HTR-8/SVneo (cell line): ENCODE measurements at places on chromosomes 12 and 14.

GRCh38 chr12:6540181-6540877, 6.0 kb downstream of the GAPDH start:
- DNase-seq: peak; percentile 96

- DNase-seq: no peak
These were observed 2.0 kb downstream of the OR10AD1 start for GRCh38 chr12:48201091-48201490.

GRCh38 chr14:95462491-95462890, 54.0 kb downstream of the SYNE3 start:
- DNase-seq: no peak

DNA sequence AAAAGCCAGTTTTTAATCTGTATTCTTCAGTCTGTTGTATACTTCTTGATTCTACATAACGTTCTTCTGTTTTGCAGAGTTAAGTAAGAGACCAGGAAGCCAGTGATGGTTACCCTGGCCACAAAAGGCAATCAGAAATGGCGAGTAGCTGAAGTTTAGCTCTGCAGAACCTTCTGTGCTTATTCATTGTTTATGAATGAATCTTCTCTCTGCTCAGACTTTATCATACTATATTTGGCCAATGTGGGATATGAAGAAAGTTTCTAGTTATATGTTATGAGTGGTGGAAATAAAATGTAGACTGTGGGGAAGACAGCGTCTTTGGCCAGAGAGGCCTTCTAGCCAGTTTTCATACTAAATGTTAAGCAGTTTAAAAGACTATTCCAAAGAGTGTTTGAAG, 249.9 kb upstream of the RGS6 start:
- no peak for DNase-seq

- DNase-seq: no peak
These were observed 140.3 kb upstream of the SEL1L start for GRCh38 chr14:81673930-81674329.

DNA sequence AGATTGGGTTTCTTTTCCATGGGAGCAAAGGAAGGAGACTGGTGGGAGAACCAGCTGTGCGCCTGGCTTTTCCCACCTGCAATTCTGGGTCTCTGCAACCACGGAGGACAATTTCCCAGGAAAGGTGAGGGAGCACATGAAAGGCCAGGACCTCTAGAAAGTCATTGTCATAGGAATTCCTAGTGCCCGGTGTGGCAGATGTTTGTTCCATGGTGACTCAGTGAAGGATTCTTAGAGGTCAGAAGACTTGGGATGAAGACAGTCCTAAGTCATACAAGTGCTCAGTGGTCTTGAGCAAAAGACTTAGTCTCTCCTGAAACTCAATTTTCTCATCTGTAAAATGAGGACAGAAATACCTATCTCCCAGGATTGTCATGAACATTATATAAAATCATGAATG, 51.3 kb downstream of the KCNA5 start:
- DNase-seq: no peak

GRCh38 chr14:68283378-68284123, 464.0 kb downstream of the RAD51B start:
- no peak for DNase-seq

DNA sequence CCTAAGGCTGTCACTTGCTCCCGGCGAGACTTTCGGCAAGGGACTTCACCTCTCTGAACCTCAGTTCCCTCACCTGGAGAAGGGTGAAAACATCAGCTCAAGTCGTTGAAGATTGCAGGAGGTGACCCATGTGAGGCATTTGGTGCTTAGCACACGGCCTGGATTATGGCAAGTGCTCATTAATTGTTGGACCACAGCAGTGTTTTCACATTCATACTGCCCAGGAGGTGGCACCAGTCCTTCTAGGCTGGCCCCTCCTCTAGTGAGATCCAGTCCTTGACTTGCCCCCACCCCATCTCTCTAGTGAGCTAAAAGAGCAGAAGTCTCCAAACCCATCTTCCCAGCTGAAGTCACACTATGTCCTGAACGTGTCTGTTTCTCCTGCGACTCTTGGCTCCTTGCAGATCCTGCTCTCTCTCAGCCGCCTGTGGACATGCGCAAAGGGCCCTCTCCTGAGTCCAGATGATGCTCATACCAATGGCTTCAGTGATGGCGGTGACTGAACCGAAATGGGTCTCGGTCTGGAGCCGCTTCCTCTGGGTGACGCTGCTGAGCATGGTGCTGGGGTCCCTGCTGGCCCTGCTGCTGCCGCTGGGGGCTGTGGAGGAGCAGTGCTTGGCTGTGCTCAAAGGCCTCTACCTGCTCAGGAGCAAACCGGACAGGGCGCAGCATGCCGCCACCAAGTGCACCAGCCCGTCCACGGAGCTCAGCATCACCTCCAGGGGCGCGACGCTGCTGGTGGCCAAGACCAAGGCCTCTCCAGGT, 1.6 kb downstream of the FICD start:
- no peak for DNase-seq

- DNase-seq: no peak
These were observed 13.9 kb upstream of the HOXC13 start for GRCh38 chr12:53924521-53925405.

- DNase-seq: no peak
These were observed 17.6 kb upstream of the GPR33 start for GRCh38 chr14:31505411-31505810.

- no peak for DNase-seq
These were observed 1.3 kb upstream of the RNU6-7 start for GRCh38 chr14:32200368-32201192.

DNA sequence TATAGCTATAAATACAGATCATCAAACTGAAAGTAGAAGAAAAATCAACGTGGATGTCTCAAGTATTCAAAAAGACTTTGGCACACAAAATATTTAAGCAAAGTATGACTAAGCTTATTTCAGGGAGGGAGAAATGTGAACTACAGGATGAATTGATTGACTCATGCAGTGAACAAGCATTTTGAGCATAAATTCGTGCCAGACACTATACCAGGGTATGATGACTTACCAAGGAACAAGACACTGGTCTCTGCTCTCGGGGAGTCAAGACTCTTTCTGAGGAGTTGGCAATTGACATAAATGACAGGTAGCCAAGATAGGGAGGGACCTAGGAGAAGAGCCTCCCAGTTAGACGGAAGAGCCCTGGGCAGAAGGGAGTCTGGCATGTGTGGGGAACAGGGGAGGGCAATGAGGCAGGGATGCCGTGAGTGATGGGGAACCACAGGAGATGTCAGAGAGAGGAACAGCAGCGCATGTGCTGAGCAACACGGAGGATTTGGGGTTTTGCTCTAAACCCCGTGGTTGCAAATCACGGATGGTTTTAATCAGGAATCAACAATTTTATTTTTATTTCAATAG, 115.2 kb downstream of the TMEM132D start:
- DNase-seq: no peak

- peak; percentile 78 for DNase-seq
These were observed 141.3 kb downstream of the TSPAN9 start for GRCh38 chr12:3218228-3219171.

DNA sequence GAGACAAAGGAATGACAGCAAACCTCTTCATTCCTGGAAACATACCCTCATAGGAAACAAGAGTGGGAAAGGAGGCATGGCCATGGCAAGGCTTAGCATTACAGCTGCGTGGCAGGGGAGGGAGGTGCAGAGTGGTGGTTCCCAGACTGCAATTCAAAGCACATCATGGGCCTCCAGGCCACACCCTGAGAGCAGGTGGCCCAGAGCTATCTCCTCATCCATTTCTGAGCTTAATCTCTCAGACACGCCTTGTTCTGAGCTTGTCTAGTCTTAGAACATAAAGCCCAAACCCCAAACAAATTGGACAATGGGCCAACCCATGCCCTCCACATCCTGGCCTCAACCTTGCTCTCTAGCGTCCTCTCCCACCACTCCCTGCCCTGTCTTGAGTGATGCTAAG, 5.9 kb upstream of the KRT3 start:
- DNase-seq: no peak

GRCh38 chr14:30283822-30284446, 275.0 kb upstream of the G2E3 start:
- peak; percentile 30 for DNase-seq

- DNase-seq: no peak
These were observed 161.0 kb upstream of the FKBP4 start for GRCh38 chr12:2633825-2634200.

DNA sequence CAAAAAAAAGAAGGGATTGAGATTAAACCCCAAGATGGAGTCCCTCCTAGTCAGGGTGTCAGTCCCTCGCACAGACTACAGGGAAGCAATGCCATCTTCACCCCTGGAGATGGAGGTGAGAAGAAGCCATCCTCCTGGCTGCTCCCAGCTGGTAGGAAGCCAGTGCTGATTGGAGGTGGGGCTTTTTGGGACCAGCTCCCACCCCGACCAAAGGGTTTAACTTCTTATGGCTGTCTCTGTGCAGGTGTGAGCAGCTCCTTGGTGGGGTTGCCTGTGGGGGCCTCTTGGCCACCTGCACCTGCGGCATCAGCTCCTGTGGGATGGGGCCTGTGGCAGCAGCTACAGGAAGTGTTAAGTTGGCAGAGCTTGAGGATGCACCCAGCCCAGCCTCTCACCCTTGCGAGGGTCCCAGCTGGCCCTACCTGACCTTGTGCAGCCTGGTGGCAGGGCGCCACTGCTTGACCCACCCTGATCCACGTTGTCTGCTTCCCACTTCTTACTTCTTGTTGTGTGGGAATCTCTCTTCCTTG, 3.8 kb upstream of the KRT86 start:
- no peak for DNase-seq

- no peak for DNase-seq
These were observed 64.5 kb downstream of the TTC9 start for GRCh38 chr14:70706177-70706576.

DNA sequence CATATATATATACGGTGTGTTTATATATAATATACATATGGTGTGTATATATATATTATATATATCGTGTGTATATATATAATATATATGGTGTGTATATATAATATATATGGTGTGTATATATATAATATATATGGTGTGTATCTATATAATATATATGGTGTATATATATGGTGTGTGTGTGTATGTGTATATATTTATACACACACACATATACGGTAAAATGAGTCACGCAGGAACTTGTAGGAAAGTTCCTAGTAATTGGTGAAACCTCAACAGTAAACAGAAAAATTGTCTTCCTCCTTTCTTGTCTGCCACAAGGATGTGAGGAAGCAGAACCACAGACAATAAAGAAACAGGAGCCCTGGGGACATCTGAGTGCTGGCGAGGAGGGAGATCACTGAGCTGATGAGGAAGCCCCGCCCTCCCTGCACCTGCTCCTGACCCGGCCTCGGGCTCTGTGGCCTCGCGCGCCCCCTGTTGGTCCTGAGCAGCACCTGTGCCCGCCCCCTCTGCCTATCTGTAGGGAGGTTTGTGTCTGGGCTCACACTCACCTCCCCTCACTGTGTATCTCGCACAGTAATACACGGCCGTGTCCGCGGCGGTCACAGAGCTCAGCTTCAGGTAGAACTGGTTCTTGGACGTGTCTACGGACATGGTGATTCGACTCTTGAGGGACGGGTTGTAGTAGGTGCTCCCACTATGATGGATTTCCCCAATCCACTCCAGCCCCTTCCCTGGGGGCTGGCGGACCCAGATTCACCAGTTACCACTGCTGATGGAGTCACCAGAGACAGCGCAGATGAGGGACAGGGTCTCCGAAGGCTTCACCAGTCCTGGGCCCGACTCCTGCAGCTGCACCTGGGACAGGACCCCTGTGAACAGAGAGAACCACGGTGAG, 1079.4 kb downstream of the TMEM121 start:
- no peak for DNase-seq

- DNase-seq: no peak
These were observed 108.5 kb upstream of the PLXNC1 start for GRCh38 chr12:94039914-94040313.

DNA sequence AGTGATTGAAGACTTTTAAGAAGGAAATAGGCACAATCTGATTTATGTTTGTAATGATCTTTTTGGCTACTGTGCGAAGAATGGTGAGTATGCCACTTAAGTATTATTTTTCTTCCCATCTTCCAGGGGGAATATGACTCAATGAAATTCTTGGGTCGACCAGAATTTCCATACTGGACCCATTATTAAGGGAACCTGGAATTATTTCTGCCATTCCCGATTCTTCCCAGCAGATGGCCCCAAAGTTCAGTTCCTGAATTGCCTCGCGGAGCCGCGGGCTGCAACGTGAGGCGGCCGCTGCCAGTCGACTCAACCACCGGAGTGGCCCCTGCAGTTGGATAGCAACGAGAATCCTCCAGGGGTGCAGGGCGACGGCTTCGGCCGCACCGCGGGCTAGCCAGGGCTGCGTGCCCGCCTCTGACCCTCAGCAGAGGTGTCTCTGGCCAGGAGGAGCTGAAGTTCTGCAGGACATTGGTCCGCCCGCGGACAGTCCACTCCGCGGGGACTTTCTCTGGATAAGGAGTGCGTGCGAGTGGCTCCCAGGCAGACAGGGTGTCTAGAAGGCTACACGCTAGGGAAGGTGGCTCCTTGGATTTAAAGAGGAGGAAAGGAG, 628 bp upstream of the TSHR start:
- DNase-seq: peak; percentile 69

DNA sequence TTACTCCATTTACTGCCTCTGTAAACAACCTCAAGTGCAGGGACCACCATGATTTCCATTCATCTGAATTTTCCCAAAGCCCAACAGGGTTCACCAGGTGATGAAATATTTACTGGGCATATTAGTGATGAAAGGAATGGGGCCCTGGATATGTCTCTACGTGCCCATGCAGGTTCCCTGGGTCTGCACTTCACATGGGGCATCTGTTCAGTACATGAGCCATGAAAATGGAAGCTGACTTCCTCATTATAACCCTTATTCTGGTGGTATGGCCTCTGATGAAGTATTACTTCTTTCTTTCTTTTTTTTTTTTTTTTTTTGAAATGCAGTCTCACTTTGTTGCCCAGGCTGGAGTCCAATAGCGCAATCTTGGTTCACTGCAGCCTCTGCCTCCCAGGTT, 26.5 kb upstream of the CORO1C start:
- no peak for DNase-seq

DNA sequence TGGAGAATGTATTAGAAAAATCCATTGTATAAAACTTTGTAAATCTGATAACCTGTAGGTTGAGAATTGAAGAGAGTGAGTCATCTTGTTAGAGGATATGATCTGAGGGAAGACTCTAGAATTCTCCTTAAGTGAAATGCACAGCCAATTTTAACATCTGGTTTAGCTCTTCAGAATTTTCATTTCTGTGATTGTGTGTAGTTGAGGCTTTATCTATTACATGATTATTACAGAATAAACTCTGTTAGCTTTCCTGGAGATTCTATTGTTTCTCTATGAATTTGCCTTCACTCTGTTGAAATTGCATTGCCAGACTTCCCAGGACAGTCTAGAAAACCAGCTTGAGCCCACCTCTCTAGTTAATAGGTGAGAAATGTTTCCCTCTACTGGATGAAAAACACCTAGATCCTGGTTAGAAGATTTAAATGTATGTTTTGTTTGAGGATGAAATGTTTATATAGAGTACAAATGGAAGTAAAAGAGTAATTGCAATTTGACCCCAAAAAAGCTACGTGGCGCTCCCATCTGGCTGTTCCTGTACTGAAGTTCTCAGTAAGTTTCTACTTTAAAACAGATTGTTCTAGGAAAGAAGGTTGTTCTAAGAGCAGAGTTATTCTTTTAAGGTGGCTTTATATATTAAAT, 2.9 kb downstream of the NUDT4 start:
- no peak for DNase-seq

- no peak for DNase-seq
These were observed 247.6 kb downstream of the RPAP3 start for GRCh38 chr12:47458279-47458678.
